ENCODE measurements at places on chromosomes 1 and 21.
A peak's percentile ranks its signal among the peaks of the same experiment; 100 is the strongest.

DNA sequence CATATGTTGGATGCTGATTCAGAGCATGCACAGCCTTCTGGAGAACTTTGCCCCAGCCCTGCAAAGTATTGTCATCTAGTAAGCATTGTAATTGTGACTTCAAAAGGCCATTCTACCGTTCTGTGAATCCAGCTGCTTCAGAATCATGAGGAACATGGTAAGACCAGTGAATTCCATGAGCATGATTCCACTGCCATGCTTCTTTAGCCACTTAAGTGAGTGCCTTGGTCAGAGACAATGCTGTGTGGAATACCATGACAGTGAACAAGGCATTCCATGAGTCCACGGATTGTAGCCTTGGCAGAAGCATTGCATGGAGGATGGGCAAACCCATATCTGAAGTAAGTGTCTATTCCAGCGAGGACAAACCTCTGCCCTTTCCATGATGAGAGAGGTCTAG is 123.7 kb downstream of the S1PR1 start:
- H3K36me3 ChIP-seq, result no peaks in the 10 kb centered on the region
- peak; percentile 10 for DNase-seq
- no peak overlapping the region for H3K4me3 ChIP-seq
- H3K27ac ChIP-seq, result no peak overlapping the region
- peaks cover 6% of the 10 kb centered on the region for H3K4me1 ChIP-seq
- H3K27me3 ChIP-seq, result peaks cover 17% of the 10 kb centered on the region

DNA sequence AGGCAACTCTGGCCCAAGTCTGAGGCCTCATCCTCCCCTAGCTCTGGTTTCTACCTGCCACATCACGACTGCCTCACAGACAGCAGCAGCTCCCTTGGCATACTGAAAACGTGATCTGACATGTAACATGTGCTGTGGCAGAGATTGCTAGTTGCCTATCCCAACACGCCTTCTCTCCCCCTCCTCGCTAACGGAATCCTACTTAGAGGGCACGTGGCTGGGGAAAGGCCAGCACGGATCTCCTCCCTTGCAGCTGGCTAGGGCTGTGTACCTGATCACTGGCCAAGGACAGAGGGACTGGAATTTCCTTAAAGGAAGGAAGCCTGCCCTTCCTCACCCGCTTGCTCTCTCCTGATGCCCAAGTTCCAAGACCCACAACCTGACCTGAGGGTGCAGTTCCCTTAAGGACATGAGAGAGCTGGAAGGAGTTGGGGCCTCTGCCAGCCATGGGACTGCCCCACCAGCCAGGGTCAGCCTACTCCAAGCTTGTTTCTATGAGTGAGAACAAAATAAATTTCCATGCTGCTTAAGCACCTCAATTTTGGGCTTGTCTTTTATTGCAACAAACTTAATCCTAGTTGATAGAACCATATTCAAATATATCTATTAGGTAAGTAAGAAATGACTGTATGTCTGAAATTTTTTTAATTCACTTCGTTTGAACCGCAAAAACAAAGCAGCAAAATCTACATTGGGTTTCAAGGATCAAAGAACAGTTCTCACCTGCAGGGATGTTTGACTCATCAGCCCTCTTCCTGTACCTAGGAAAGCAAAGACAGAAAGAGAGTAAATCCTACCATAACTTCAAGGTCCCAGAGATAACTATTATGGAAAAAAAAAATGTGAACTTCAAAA is 7.2 kb downstream of the SETD4 start:
- H3K27ac ChIP-seq, result no peak overlapping the region
- no peaks in the 10 kb centered on the region for H3K4me1 ChIP-seq
- peaks cover 56% of the 10 kb centered on the region for H3K36me3 ChIP-seq
- no peaks in the 10 kb centered on the region for H3K27me3 ChIP-seq
- no peak overlapping the region for H3K4me3 ChIP-seq

- peaks cover 8% of the 10 kb centered on the region for H3K4me1 ChIP-seq
Observed at GRCh38 chr21:25670726-25671125, 31.7 kb downstream of the JAM2 start.

- peaks cover 9% of the 10 kb centered on the region for H3K27me3 ChIP-seq
- no peaks in the 10 kb centered on the region for H3K36me3 ChIP-seq
- H3K4me1 ChIP-seq, result 0 out of 2 replicates have a peak, but pooled peaks cover 5% of the 10 kb centered on the region
- no peak overlapping the region for H3K4me3 ChIP-seq
- no peak overlapping the region for H3K27ac ChIP-seq
- DNase-seq, result no peak
Observed at GRCh38 chr21:42527489-42528158, 14.0 kb downstream of the SLC37A1 start.

- H3K36me3 ChIP-seq, result no peaks in the 10 kb centered on the region
- no peaks in the 10 kb centered on the region for H3K27me3 ChIP-seq
- peaks cover 5% of the 10 kb centered on the region for H3K4me1 ChIP-seq
- H3K4me3 ChIP-seq, result no peak overlapping the region
- DNase-seq, result peak; percentile 53
Observed at GRCh38 chr1:82225421-82226185, 424.9 kb downstream of the ADGRL2 start.

- no peaks in the 10 kb centered on the region for H3K4me1 ChIP-seq
- H3K27ac ChIP-seq, result no peak overlapping the region
- H3K4me3 ChIP-seq, result no peak overlapping the region
Observed at GRCh38 chr1:25662061-25662460, 45.5 kb downstream of the MAN1C1 start.

DNA sequence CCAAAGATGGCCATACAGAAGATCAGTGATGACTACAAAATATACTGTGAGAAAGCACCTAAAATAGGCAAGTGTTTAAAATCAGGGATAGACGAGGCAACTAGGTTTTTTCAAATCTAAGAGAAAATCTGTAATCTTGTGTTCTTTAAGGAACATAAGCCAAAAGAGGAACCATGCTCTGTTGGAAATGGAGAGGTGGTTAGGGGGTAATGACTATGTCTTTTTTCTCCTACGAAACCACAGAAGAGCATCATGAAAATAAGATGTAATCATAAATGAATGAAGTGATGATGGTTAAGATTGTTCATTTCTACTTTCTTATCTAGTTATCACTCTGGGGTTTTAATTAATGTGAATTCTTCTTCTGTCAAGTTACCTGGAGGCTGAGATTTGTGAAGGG is 43.1 kb downstream of the RGSL1 start:
- H3K27ac ChIP-seq, result no peak overlapping the region
- H3K27me3 ChIP-seq, result no peaks in the 10 kb centered on the region
- H3K4me1 ChIP-seq, result no peaks in the 10 kb centered on the region
- no peak for DNase-seq
- H3K36me3 ChIP-seq, result no peaks in the 10 kb centered on the region
- H3K4me3 ChIP-seq, result no peak overlapping the region

- H3K4me3 ChIP-seq, result no peak overlapping the region
- no peaks in the 10 kb centered on the region for H3K36me3 ChIP-seq
- no peak for DNase-seq
- no peaks in the 10 kb centered on the region for H3K4me1 ChIP-seq
Observed at GRCh38 chr1:228256626-228257375, 49.0 kb downstream of the OBSCN start.

Data from GM23248 (cell line).